ENCODE measurements at places on chromosomes 5 and 9.

DNA sequence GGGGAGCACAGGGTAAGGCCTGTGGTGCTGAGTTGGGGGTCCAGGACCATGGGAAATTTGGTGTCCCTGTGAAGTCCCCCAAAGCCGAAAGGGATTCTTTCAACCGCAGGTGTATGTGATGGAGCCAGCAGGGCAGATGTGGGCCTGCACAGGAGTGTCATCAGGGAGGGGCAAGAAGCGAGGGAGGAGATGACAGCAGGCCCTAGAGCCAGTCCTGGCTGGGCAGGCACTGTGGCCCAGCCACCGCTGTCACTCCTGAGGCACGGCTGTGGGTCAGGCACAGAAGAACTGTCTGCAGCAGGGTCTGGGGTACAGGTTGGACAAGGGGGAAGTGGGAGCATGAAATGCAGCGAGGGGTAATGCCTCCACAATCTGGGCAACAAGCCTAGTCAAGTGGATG is 4.8 kb downstream of the HK3 start:
- peak; percentile 34 for DNase-seq

DNA sequence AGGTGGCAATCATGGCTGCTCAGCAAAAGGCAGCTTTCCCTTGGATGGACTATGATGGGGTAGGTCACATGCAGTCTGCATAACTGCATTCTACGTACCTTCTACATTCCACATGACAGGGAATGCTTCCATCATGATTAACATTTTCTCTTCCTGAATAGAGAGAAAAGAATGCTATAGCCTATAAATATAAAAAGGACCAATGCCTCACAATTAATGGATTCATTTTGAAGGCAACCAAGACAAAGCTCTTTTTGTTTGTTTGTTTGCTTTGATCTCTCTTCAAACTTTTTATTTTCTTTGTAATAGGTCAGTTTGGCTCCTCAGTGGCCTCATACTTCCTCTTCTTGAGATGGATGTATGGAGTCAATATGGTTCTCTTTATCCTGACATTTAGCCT is 201.3 kb downstream of the ALDH1A1 start:
- no peak for DNase-seq

GRCh38 chr5:83133797-83134196 is 56.5 kb downstream of the XRCC4 start:
- no peak for DNase-seq

DNA sequence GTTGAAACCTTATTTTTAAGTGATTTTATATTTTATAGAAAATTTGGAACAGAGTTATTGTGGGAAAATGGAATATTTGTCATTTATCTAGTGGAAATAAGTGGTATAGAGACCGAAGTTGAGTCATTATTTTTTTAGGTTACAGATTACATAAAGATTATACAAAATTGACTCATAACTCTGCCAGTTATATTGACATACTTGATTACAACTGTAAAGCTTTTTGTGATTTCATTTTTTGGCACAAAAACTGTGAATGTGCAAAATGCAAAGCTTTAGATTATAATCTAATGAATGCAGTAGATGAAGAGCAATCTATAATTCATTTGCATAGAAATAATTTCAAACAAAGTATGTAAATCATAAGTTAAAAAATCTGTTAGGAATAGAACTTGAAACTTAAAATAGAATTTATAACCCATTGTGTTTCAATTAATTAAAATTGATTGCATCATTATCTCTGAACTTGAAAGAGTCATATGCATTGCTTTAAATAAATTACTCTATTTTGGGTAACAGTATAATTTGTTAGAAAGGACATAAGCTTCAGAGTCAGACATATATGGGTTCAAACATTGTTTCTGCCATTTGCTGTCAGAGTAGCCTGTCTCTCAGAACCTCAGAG is 280.4 kb downstream of the FER start:
- no peak for DNase-seq

GRCh38 chr9:99594056-99594780 is 227.5 kb upstream of the NR4A3 start:
- DNase-seq, result no peak

DNA sequence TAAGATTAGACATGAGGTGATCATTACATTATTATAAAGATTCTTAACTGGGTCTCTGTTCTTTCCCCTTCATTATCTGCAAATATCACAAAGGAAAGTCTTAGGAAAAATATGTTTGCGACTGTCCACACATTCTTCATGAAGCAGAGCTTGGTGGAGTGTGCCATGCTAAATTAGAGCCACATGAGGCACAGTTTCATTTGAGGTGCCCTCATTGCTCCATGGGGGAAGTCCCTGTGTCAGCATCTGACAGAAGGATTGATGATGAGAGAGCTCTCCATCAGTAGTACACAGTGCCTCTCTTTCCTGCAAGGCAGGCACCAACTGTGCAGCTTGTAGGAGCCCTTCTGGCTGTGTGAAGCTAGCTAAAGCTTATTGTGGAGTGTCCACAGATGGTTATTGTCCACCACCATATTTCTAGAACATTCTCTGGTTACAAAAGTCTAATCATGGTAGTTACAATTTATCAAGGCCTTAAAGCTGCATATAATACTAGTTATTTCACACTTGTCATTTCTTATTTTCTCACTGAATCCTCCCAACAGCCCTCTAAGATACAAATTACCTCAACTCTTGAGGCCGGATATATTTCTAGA is 63.9 kb downstream of the C9orf152 start:
- peak; percentile 66 for DNase-seq

DNA sequence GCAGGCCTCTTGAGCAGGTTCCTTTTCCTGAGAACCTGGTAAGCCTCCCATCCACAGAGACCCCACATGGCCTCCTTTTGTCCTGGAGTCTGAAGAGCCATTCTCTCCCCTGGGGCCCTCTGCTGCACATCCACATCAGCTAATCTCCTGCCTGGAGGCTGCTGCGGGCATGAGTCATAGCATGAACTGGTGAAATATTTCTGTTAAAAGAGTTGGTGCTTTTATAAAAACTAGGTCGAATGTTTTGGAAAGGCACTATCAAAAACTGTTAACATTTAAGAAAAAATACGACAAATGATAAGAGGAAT is 399.4 kb downstream of the CTNND2 start:
- no peak for DNase-seq

DNA sequence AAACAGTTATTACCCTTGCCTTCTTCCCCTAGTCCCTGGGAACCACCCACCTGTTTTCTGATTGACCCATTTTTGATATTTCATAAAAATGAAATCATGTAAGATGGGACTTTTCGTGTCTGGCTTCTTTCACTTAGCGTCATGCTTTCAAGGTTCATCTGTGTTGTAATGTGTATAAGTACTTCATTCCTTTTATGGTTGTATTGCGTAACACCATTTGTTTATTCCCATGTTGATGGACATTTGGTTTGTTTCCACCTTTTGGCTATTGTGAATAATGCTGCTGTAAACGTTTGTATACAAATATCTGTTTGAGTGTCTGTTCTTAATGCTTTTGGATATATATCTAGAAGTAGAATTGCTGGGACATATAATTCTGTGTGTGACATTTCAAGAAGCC is 650.1 kb upstream of the COX7C start:
- no peak for DNase-seq

GRCh38 chr5:157590478-157590877 is 14.9 kb upstream of the ADAM19 start:
- no peak for DNase-seq

- DNase-seq, result no peak
Observed at GRCh38 chr5:135031813-135032694, 2.0 kb downstream of the PITX1 start.

GRCh38 chr9:84996029-84996428 is 326.5 kb downstream of the NTRK2 start:
- no peak for DNase-seq

- DNase-seq, result no peak
Observed at GRCh38 chr5:75062925-75063531, 10.7 kb upstream of the GCNT4 start.
